ENCODE measurements at places on chromosomes 16 and 17.
A peak's percentile ranks its signal among the peaks of the same experiment; 100 is the strongest.

DNA sequence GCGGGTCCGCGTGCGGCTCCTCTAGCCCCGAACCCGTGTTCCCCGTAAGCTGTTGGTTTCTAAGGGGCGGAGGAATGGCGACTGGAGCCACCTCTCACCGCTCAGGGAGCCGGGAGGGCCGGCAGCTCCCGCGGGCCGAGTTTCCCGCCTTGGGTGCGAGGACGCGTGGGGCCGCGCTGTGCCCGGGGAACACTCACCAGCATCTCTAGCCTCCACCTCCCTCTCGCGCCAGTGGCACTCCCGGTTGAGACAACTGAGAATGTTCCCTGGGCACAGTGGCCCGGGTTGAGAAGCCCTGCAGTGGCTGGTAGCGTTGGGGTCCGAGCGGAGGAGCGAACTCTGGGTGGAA, 560 bp downstream of the TELO2 start:
- DNase-seq: no peak

- DNase-seq: no peak
These were observed 23.6 kb downstream of the BAHCC1 start for GRCh38 chr17:81418710-81419318.

DNA sequence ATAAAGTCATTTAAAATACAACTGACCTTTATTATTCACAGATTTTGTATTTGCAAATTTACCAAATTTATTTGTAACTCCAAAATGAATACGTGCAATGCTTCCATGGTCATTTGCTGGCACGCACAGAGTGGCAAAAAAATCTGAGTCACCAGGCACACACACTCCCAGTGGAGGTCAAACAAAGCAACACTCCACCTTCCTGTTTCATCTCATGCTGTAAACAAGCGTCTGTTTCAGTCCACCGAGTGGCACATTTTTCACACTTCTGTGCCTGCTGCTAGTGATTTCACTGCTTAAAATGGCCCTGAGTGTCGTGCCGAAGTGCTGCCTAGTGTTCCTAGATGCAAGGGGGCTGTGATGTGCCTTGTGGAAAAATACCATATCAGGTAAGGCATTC, 17.8 kb upstream of the ITGAE start:
- no peak for DNase-seq

- no peak for DNase-seq
These were observed 115.4 kb downstream of the C16orf95 start for GRCh38 chr16:87201790-87202189.

- DNase-seq: no peak
These were observed at the start of gene DERL2 for GRCh38 chr17:5485270-5486205. Gene DERL2, minus strand, starts transcription at chr17:5486178. Its CDS starts 17 bp downstream, at chr17:5486161.

- no peak for DNase-seq
These were observed 153.2 kb downstream of the IRF8 start for GRCh38 chr16:86052115-86052670.

DNA sequence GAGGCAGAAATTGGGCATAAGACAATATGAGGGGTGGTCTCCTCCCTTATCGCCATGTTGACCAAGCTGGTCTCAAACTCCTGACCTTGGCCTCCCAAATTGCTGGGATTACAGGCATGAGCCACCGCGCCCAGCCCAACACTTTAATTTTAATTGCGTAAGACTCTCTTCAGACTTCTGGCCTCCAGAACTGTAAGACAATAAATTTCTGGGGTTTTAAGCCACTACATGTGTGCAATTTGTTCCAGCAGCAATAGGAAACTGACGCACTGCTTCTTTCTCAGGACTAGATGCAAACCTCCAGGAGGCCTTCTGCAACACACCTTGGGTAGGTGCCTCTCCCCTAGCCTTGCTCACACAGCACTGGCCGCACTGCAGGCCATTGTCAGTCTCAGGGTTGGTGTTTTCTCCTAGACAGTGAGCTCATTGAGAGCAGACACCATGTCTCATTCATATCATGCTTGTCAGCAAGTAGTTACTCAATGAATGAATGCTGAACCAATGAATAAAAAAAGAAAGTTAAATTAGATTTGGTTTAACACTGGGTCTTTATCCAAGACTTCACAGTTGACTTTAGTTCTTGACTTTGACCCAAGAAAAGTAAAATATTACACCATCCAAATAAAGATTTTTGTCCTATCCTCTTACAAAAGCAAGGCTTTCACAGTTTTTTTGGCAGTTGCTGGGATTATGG, 5.5 kb upstream of the ACSF2 start:
- no peak for DNase-seq

- no peak for DNase-seq
These were observed 15.7 kb downstream of the GJD3 start for GRCh38 chr17:40348562-40349476.

GRCh38 chr17:10984220-10984619, 146.3 kb upstream of the PIRT start:
- no peak for DNase-seq

GRCh38 chr17:63881935-63882601, at the start of gene GH2:
Gene GH2, minus strand, starts transcription at chr17:63881944. Its CDS starts 143 bp downstream, at chr17:63881801.
- peak; percentile 50 for DNase-seq

- DNase-seq: no peak
These were observed 6.2 kb upstream of the CCL18 start for GRCh38 chr17:36057911-36058310.

DNA sequence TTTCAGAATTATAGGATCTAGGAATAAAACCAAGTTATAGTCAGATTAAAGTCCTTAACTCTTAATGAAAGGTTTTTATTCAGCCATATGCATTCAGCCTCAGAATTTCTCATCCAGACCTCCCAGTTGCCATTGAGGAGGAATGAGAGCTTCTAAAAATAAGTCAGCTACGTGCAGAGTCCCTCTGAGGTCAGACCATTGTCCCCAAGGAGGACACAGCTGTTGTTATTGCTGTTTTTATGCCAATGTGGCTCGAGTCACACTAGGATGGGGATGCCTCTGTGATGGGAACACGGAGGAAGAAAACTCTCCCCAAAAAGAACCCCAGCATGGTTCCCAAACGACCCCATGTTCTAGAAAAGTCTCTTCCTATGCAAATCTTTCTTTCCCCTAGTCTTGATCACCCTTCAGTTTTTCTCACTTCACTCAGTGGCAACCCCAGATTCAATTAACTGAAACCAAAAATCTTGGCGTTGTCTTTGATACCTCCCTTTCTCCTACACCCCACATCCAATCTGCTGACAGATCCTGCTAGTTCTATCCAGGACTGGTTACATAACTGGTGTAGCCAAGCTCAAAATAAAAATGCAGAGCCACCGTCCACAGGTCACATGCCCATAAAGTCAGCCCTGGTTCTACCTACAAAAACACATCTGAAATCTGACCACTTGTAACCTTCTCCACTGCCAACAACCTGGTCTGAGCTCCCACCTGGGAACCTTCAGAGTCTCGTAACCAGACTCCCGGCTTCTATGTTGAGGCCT, 138.2 kb upstream of the ERCC4 start:
- no peak for DNase-seq

- DNase-seq: peak; percentile 55
These were observed 3.0 kb downstream of the EVI2B start for GRCh38 chr17:31310886-31311285.

DNA sequence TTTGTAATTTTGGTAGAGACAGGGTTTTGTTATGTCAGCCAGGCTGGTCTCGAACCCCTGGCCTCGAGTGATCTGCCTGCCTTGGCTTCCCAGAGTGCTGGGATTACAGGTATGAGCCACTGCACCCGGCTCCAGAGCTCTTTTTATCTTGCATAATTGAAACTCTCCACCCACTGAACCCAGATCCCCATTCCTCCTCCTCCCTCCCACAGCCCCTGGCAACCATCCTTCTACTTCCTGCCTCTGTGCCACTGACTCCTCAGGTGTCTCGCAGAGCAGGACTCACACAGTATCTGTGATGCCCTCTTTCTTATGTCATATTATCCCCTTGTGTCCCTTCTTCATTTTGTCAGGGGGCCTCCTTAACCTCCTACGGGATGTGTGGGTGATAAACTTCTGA, 340.7 kb downstream of the SLC39A11 start:
- DNase-seq: no peak

DNA sequence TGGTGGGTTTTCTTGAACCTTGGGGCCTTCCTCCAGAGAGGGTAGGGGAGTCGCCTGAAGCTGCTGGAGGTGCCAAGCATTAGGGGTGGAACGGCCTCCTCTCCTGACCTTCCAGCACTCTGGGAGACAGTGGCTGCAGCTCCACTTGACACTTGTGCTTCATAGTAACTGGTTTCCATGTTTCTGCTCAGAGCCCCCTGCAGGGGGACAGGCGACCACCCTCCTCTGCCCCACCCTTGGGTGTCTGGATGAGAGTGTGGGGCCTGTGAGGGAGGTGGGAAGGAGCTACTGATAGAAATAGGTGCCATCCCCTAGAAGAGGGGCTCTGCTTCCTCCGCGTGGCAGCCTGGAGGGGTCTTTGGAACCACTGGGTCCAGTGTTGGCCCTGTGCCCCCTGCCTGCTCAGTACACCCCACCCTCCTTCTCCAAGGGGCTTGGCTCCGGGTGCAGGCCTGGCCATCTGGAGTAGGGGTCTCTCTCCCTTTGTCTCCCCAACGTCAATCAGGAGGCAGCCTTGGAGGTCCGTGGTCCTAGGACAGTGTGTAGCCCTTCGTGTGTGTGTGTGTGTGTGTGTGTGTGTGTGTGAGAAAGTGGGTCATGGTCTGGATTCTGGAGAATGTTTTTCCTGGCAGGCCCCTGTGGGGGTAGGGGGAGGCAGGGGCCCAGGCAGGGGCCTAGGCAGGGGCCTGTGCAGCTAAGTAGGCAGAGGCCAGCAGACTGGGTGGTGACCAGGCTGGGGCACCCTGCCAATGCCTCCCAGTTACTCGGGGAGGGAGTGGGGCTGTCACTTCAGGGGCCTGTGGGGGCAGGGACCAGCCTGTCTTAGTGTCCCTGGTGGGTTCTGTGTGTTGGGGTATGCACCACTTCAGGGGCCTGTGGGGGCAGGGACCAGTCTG, 4.9 kb downstream of the LASP1 start:
- DNase-seq: no peak

DNA sequence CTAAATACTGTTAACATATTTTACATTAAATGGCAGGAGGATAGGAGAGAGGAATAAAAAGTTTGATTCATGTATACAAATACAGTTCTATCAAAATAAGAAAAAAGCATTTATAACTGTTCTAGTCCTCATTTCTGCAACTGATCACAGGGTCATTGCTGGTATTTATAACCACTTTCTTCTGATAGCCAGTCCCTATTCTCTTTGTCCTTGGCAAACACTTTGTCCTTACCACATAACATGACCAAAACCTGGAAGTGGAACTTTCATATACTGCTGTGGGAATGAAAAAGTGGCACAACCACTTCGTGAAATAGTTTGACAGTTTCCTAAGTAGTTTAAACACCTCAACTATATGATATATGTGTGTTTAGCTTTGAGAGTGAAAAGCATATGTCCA, 83.3 kb downstream of the CDRT15 start:
- DNase-seq: no peak

DNA sequence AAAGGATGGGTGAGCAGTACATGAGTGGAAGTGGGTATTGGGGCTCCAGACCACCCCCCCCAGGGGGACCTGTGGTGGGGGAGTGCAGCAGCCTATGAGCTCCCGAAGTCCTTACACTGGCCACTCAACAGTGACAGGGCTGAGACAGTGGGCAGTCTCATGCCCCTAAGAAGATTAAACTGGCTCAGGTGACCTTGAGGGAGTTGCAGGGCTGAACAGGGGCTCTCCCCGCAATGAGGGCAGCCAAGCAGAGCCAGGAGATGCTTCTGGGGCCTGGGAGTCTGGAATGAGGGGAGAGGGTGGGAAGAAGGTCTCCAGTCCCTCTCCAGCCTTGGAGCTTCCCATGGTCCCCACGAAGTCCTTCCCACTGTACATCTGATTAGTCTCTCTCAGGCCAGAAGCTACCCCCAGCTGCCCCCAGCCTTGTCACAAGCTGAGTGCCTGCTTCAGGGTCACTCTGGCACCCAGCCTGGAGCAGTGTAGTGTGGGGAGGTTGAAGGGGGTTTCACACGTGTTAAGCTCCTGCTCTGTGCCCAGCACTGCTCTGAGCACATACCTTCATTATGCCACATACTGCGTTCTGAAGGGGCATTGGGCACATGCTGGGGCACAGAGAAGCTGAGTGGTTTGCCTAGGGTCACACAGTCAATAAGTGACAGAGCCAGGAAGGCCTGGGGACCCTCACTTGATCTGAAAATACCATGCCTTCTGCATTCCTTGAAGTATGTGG, 1.0 kb upstream of the CDH16 start:
- no peak for DNase-seq

GRCh38 chr17:78538033-78538776, 39.0 kb downstream of the DNAH17 start:
- DNase-seq: peak; percentile 20

DNA sequence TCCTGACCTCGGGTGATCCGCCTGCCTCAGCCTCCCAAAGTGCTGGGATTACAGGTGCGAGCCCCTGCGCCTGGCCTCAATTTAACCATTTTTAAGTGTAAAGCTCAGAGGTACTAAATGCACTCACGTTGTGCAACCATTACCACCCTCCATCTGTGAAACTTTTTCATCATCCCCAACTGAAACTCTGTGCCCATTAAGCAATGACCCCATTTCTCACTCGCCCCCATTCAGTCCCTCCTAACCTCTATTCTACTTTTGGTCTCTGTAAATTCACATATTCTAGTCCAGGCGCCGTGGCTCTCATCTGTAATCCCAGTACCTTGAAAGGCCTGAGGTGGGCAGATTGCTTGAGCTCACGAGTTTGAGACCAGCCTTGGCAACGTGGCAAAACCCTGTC, 8.3 kb upstream of the SPNS3 start:
- no peak for DNase-seq

DNA sequence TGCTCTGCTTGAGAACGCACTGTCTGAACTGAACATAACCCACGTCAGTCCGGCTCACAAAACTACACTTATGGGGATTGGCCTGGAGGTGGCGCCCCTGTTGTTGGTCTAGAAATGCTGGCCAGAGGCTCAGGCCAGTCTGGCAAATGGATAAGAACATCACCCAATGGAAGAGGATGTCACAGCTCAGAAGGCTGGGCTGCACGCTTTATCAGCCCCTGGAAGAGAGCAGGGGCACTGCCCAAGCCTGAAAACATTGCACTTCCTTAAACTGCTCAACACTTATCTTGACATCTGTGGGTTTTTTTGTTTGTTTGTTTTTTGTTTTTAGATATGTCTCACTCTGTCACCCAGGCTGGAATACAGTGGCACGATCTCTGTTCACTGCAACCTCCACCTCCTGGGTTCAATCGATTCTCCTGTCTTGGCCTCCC, 24.8 kb upstream of the BPTF start:
- DNase-seq: peak; percentile 51

DNA sequence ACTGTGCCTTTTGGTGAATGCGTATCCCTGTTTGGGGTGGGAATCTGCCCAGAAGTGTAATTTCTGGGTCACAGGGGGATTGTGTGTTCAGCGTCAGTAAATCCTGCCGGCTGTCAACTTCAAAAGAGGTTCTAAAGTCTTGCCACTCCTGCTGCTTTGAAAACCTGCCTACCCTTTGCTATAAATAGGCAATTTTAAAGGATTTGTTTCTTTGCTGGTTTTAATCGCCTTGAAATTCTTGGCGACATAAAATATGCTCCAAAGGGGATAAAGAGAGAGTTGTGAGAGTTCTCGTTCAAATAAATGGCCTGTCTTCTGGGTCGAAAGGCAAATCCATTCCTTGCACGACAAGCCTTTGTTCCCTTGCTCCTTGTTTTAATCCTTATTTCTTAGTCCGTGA, 143.4 kb downstream of the IRF8 start:
- no peak for DNase-seq

Measured in stimulated activated naive CD8-positive, alpha-beta T cell treated with anti-CD3 and anti-CD28 coated beads, Interleukin-15, amount 100 ng/mL, for 72 hours (primary cell).